ENCODE measurements at places on chromosomes 3 and 15. TPM values are rescaled to one million over a fixed set of nuclear protein-coding genes. Genes with fewer than 3 reads are reported as not detected.

DNA sequence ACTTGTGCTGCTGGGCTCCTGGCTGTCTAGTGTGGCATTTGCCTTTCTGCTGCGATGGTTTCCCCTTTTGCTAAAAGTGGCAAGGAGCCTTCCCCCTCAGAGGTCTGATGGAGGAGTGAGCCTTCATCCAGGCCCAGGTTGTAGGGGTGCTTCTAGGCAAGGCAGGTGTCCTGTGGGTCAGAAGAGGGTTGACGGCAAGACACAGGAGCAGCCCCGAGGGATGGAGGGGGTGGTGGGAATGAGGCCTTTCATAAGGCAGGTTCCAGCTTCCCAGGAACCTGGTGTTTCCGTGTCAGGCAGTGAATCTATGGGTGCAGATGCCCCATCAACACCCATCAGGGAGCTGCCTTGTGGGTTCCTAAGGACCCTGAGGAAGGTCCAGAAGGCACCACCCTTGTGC, 63.0 kb upstream of the TAMM41 start:
- no peak overlapping the region for H3K27ac ChIP-seq
- H3K27me3 ChIP-seq, result no peaks in the 10 kb centered on the region

FETUB gene
- not detected for total RNA-seq

GRCh38 chr15:57651445-57651844, 55.1 kb upstream of the POLR2M start:
- H3K36me3 ChIP-seq, result no peaks in the 10 kb centered on the region
- H3K4me1 ChIP-seq, result peaks cover 12% of the 10 kb centered on the region
- H3K27ac ChIP-seq, result no peak overlapping the region
- H3K4me3 ChIP-seq, result no peak overlapping the region
- H3K27me3 ChIP-seq, result peaks cover 7% of the 10 kb centered on the region

DNA sequence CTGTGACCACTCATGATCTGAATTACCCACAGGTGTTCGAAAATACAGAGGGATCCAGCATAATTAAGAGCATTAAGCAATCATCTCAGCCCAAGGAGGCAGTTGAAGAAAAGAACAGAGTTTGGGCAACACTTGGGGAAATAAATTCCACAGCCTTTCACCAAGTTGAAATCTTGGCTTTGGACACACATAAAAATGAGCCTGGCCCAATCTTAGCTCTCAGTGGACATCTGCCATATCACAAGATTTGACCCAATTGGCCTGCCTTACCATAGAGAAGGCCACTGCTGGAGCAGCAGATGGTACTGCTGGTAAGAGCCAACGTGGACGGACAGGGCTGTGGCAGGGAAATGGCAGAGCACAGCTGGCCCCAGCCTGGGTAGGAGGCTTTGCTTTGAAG, 13.0 kb downstream of the FOXP1 start:
- peaks cover 3% of the 10 kb centered on the region for H3K4me1 ChIP-seq
- H3K4me3 ChIP-seq, result no peak overlapping the region
- no peaks in the 10 kb centered on the region for H3K27me3 ChIP-seq
- H3K27ac ChIP-seq, result no peak overlapping the region

GRCh38 chr15:94414916-94415315, 183.6 kb downstream of the MCTP2 start:
- DNase-seq, result no peak
- H3K4me3 ChIP-seq, result no peak overlapping the region
- H3K27me3 ChIP-seq, result no peaks in the 10 kb centered on the region
- H3K27ac ChIP-seq, result no peak overlapping the region
- no peaks in the 10 kb centered on the region for H3K4me1 ChIP-seq
- H3K36me3 ChIP-seq, result no peaks in the 10 kb centered on the region

UROC1 gene
- not detected for total RNA-seq

DNA sequence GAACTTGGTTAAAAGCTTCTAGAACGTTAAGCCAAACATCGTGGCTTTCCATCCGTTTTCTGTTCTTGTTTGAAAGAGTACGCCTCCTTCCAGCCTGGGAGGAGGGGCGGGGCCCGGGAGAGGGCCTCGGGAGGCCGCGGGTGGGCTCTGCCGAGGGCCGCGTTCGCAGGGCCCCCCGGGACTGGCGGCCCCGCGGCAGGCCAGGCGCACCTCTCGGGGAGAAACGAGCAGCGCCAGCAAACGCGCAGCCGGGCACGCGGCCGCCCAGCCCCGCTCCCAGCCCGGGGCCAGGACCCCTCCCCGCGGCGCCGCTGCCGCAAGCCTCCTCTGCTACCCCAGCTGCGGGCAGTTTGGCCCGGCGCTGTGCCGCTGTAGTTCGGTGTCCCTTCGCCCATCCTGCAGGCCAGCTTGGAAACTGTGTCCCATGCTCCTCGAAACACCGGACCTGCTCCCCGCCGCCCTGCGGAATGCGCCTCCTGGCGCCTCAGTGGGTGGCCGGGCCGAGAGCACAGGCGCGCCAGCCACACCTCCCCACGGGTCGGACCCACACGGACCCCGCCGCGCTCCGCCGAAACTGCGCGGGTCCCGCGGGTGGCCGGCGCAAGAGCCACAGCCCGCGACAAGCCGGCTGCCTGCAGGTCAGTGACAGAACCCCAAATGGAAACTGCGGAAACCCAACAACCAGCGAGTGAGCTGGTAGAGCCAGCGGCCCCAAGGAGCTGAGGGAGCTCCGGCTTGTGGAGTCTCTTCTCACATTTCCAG, 2.3 kb downstream of the OCA2 start:
- peaks cover 26% of the 10 kb centered on the region for H3K4me1 ChIP-seq
- DNase-seq, result peak; percentile 5
- H3K4me3 ChIP-seq, result peak overlapping the region; percentile 77
- no peak overlapping the region for H3K27ac ChIP-seq

DNA sequence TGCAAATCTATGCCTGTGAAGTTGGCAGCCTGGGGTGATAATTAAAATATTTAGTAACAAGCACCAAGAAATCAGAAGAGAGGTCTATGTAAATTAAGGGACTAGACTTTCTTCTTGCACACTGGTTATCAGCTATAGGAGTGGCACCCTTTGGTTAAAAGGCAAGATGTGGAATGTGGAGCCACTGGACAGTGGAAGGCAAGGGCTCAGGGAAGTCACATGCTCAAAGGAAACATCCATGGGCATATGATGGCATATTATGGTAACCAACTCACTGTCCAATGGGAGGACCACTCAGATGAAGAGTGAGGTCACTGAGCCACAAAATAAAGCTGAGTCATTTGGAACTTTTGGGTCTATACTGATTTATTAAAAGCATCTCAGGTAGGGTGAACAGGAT, 165.6 kb upstream of the PRICKLE2 start:
- no peaks in the 10 kb centered on the region for H3K36me3 ChIP-seq
- H3K27me3 ChIP-seq, result peaks cover 5% of the 10 kb centered on the region
- no peak for DNase-seq
- H3K4me1 ChIP-seq, result no peaks in the 10 kb centered on the region
- H3K27ac ChIP-seq, result no peak overlapping the region

- peaks cover 24% of the 10 kb centered on the region for H3K27me3 ChIP-seq
- peaks cover 24% of the 10 kb centered on the region for H3K4me1 ChIP-seq
- H3K4me3 ChIP-seq, result no peak overlapping the region
- H3K36me3 ChIP-seq, result peaks cover 22% of the 10 kb centered on the region
These were observed 13.9 kb downstream of the DNAJB8 start for GRCh38 chr3:128452678-128453275.

ARPP21 gene
- total RNA-seq, result not detected

GRCh38 chr3:81592101-81592500, 169.3 kb downstream of the GBE1 start:
- no peak overlapping the region for H3K27ac ChIP-seq
- DNase-seq, result no peak
- peaks cover 4% of the 10 kb centered on the region for H3K36me3 ChIP-seq
- no peaks in the 10 kb centered on the region for H3K4me1 ChIP-seq

CPLX3 gene
- total RNA-seq, result 0.12 TPM

DNA sequence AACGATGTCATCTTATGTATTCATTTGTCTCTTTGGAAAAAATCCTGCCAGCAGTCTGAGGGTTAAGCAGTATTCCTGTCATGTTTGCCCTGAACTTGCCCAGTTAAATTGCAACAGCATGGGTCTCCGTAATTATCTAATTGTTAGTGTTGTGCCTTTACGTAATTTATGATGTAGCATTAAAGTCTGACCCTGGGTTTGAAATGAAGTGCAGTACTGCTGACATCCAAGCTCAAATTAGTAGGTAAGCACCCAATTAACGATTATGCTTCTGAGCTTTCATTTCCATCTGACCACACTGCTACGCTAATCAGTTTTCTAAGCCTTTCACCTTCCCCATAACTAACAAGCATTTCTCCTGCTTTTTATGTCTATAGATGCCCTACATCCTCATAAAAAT, 241.8 kb downstream of the ARRDC4 start:
- H3K4me3 ChIP-seq, result no peak overlapping the region
- H3K27me3 ChIP-seq, result peaks cover 6% of the 10 kb centered on the region
- no peak for DNase-seq
- H3K4me1 ChIP-seq, result no peaks in the 10 kb centered on the region

GRCh38 chr3:122770521-122771202, 23.0 kb downstream of the HSPBAP1 start:
- no peaks in the 10 kb centered on the region for H3K4me1 ChIP-seq
- no peak for DNase-seq

C15orf39 gene
- total RNA-seq, result 47.0 TPM

- H3K27me3 ChIP-seq, result no peaks in the 10 kb centered on the region
- peak overlapping the region; percentile 86 for H3K27ac ChIP-seq
- no peak overlapping the region for H3K4me3 ChIP-seq
- peaks cover 45% of the 10 kb centered on the region for H3K4me1 ChIP-seq
- no peaks in the 10 kb centered on the region for H3K36me3 ChIP-seq
- DNase-seq, result no peak
These were observed 23.5 kb downstream of the IL12A start for GRCh38 chr3:160012108-160012507.

SPPL2A gene
- total RNA-seq, result 85.2 TPM

CDCP1 gene
- 22.2 TPM for total RNA-seq

MCTP2 gene
- total RNA-seq, result 17.2 TPM

- H3K36me3 ChIP-seq, result no peaks in the 10 kb centered on the region
- H3K27me3 ChIP-seq, result no peaks in the 10 kb centered on the region
- no peaks in the 10 kb centered on the region for H3K4me1 ChIP-seq
- no peak overlapping the region for H3K4me3 ChIP-seq
These were observed 145.1 kb upstream of the PLSCR5 start for GRCh38 chr3:146750196-146750595.

- no peak for DNase-seq
- no peak overlapping the region for H3K27ac ChIP-seq
- H3K4me3 ChIP-seq, result no peak overlapping the region
- H3K4me1 ChIP-seq, result no peaks in the 10 kb centered on the region
These were observed 990.5 kb downstream of the TBL1XR1 start for GRCh38 chr3:176206809-176207208.
